ENCODE measurements at places on chromosomes 13 and 19.

- no peak for DNase-seq
Measured at GRCh38 chr19:367963-368629, 23.5 kb upstream of the MIER2 start.

GRCh38 chr13:26882731-26883130 lies 122.1 kb upstream of the GPR12 start:
- no peak for DNase-seq

GRCh38 chr13:48961379-48961778 lies 14.3 kb upstream of the FNDC3A start:
- no peak for DNase-seq

- no peak for DNase-seq
Measured at GRCh38 chr13:90375851-90376250, 971.6 kb upstream of the MIR17HG start.

- no peak for DNase-seq
Measured at GRCh38 chr13:101019126-101019525, 344.5 kb upstream of the TMTC4 start.

DNA sequence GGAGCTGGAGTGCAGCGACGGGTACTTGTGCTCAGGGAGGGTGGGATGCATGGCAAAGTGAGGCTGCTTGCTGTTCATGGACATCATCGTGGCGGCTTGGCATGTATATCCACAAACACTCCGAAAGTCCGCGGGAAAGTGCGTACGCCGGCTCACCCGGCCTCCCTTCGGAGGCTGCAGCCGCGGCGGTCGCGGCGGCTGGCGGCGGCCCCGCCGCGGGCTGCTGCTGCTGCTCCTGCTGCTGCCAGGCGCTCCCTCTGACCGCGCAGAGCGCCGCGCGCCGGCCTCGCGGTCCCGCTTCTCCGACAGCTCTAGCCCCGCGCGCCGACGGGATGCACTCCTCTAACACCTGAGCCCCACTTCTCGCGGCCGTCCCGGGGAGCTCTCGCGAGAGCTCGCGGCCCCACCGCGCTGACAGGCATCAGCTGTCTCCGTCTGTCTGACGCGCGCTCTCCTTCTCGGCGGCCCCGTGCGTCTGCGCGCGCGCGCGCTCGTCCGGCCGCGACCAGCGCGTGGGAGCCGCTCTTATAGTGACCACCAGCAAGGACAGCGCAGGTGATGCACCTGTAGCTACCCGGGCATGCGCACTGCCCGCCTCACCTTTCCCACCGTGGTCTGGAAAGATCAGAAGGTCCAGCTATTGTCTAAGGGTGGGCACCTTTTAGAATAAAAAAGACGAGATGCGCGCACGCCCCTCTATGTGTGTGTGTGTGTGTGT lies at the start of gene POU4F1:
Gene POU4F1 (minus strand): TSS at position 313 of the 718 bp plus-strand sequence. CDS start 226 bp downstream, at position 87.
- DNase-seq, result no peak

DNA sequence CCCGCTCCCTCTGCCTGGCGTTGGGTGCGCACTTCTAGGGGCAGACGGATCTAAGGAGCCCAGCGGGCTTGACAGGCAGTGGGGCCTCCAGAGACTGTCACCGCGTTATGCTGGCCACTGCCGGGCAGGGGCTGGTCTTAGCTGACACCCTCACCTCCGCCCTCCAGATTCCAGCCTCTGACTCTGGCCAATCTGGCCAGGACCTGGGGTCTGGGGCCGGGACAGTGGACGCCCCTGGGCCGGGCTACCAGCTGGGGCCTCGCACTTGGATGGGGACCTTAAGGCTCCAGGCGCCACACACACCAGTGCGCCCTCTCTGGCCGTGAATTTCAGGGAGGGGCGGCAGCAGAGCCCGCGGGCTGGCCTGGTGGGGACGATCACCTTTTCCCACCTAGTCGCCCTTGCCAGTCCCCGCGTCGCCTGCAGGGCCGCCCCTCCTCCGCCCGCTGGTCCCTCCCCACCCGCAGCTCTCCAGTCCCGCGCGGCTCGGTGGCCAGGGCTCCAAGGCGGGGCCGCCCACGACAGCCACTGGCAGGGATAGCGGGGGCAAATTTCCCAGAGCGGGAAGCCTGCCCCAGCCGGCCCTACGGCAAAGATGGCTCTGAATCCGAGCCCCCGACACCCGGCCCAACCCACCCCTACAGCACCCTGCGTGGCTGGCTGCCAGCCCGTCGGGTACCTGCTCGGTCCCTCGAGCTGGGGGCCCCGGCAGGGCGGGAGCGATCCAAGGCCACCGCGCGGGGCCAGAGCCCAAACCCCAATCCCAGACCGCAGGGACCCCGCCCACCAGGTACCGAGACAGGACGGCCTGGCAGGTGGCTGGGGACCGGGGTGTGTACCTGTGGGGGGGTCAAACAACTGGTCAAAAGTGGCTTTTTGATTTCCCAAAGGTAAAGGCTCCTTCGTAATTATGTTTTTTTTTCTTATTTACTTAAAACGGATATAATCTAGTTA lies 6.1 kb upstream of the ZNF98 start:
- DNase-seq, result no peak

DNA sequence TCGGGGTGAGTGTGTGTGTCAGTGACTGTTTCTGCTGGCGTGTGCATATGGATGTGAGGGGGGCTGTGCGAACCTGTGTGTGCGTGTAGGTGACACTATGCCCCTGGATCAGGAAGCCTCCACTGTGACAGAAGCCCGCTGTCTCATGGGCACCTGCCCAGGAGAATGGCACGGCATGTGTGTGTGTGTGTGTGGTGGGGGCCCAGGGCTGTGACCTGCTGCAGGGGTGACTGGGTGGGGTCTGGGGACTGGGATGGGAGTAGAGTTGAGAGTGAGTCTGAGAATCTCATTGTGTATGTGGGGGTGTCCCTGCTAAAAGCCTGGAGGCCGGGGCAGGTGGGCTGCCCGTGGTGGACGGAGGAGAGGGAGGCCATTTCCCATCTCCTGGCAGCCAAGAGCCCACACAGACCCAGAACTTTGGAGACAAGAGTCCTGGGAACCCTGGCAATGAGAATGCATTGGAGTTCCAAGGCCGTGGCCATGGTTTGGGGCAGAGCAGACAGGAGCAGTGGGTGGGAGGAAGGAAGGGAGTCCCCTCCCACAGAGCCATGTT lies 6.4 kb upstream of the TPM4 start:
- no peak for DNase-seq

- no peak for DNase-seq
Measured at GRCh38 chr13:70090036-70090723, 17.4 kb upstream of the ATXN8OS start.

DNA sequence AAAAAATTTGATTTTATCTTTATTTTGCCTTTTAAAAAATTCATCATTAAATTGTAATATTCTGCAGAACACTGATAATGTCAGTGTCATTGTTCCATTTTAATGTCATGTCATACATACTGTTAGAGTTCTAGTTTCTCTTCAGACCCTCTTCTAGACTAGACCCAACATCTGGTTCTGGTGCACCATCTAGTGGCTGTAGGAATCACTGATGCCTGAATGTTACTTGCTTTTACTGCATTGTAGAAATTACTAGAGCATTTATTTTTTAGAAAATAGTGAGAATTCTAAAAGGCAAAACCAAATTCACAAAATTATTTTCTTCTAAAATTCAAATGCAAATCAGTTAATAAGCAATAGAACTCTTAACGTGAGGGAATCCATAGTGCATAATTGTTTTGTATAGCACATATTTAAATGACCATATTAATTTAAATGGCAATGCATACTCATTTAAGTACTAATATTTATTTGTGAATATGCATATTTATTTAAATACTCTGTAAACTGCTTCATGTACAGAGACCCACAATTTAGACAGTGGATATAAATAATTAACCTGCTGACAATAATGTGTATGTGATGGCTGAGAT lies 425.7 kb downstream of the KLF12 start:
- peak; percentile 64 for DNase-seq

- DNase-seq, result no peak
Measured at GRCh38 chr19:5339198-5339949, 1.2 kb downstream of the PTPRS start.

- DNase-seq, result no peak
Measured at GRCh38 chr19:48695743-48696352, at the start of gene FUT2. Gene FUT2, plus strand, starts transcription at chr19:48695971. Its CDS starts 6,986 bp downstream, at chr19:48702957.

GRCh38 chr13:94829837-94830365 lies 117.6 kb upstream of the SOX21 start:
- DNase-seq, result no peak

- no peak for DNase-seq
Measured at GRCh38 chr13:53110181-53110580, 81.6 kb downstream of the OLFM4 start.
